ENCODE measurements at places on chromosomes 7 and 10.

DNA sequence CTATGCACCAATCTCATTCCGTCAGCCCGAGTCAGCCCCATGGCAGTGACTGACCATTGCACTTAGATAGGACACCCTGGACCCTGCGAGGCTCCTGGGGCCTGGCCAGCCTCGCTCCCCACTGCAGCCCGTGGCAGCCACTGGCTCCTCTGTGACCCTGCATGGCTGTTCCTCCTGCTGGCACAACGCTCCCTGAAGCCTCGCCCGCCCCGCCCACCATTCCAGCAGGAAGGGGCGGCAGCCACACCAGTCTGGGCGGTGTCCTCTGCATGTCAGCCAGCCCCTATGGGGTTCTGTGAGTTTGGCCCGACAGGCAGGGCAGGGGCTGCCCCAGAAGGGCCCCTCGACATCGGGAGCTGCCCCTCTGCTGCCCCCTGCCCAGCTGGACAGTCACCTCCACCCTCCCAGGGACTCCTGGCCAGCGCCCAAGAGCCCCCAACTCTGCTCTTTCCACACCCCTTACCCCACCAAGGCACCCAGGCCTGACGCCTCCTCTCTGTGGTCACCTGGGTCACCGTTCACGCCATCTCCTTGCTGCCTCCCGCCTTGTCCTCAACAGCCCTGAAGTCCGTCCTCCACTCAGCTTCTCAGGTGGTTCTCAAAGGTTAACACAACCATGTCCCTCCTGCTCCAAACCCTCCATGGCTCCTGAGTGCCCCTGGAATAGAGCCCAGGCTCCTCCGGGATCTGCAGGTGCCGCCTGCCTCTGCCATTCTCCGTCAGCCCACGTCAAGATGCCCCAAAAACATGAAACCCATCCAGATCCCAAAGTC is 103.5 kb downstream of the MICALL2 start:
- DNase-seq: no peak

- no peak for DNase-seq
Measured at GRCh38 chr7:157017603-157018327, 7.3 kb upstream of the MNX1 start.

DNA sequence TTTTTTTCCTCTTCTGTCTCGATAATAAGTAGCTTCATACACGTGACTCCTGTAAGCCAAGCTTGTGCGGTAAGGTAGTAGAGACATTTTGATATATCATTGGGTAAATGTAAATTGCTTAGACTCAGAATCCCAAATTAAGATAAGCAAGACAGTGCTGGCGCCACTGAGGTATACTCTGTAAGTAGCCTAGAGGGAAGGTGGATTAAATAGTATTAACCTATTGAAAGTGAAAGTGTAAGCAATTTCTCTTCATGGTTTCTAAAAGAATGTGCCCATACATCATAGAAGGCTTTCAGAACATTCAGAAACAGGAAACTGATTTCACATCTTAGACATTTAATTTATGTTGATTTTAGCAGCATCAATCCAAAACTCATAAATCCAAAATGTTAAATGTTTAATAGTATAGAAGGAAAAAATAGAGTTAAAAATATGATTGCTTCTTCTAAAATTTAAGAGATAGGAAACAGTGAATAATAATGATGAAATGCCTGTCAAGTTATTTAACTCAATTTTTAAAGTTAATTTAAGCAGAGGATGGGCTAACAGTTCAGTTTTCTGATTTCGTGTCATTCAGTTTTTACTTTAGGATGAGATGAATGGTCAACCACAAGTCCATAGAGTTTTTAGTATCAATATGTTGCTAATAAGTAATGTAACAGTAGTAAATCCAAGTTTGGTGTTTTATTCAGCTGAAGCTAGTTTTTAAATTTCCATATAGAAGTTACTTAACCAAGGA is 36.8 kb downstream of the LRRC72 start:
- no peak for DNase-seq

- DNase-seq: no peak
Measured at GRCh38 chr7:28161331-28161730, 19.3 kb downstream of the JAZF1 start.

DNA sequence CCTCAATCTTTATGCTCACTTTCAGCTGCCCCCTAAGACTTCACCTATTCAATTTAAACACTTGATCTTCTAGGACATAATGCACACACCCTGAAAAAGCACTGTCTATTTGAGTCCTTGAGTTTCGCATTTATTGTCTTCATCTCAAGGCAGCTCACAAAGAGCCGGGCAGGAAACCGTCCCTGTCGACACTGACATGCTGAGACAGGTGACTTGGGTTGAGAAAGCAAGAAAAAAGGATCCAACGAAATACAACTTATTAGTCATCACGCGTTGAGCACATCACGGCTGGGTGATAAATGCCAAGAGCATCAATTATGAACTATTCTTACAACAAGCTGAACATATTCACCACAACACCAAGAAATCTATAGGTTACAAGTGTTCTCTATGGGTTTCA is 91.1 kb downstream of the CALN1 start:
- no peak for DNase-seq

- no peak for DNase-seq
Measured at GRCh38 chr7:70589010-70589409, 542.9 kb upstream of the GALNT17 start.

DNA sequence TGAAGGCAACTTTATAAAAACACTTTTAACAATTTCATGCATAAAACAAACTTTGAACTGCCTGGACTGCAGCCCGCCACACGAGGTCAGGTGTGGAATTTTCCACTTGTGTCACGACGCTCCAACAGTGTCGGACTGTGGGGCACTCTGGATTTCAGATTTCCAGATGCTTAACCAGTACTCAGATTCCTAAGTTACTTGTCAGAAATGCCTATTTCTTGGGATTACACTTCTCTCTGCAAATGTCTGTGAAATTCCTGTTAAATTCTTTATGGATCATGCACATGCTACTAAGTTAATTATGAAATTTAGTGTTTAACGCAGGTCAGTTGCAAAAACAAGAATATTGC is 473 bp upstream of the GPER1 start:
- no peak for DNase-seq

GRCh38 chr7:30778255-30779025 is 7.2 kb downstream of the MINDY4 start:
- DNase-seq: no peak

- DNase-seq: no peak
Measured at GRCh38 chr7:8172372-8173354, 89.3 kb downstream of the ICA1 start.

- DNase-seq: no peak
Measured at GRCh38 chr7:116730097-116731022, 58.4 kb downstream of the MET start.

- no peak for DNase-seq
Measured at GRCh38 chr7:138645284-138645683, 55.9 kb downstream of the SVOPL start.

GRCh38 chr7:95608359-95609173 is 12.2 kb upstream of the PDK4 start:
- DNase-seq: no peak

GRCh38 chr7:140144821-140145220 is 32.0 kb downstream of the KDM7A start:
- DNase-seq: no peak

GRCh38 chr10:131860806-131861440 is 39.9 kb upstream of the PPP2R2D start:
- DNase-seq: no peak

DNA sequence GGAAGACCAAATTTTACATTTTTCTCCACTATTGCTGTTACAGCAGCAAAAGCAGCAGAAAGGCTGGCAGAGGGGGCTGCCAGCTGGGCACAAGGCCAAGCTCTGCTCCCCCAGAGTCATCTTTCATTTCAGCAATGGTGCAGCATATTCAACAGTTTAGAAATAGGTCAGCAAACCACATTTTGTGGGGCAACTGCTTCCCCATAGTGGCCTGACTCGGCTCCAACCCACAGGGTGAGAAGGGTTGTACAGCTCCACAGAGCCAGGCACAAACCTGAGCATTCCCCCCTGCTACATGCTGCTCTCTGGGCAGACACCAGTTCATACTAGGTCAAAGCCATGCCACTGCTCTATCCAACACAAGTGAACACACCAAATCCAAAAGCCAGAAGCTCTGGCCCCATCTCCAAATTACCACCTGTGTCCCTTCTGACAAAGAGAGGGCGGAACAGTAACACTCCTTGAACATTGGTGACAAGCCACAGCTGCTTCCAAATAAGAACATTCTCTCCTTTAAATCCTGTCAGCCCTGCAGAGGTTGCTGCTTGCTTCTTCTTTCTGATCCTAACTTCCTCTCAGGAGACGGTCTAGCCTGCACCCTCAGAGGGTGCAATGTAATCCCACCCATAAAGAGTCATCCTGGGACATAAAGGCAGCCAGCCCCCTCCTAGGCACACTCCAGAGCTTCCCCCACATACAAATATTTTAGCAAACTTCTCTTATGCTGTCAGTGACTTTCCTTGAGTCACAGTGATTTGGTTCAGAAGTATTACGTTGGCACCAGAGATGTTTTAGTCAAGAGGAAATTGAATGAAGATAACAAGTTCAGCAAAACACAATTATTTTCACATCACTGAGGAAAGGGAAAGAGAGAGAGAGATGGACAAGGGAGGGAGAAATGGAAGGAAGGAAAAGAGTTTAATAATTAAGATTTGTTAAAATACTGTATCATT is 39.0 kb upstream of the SLIT1 start:
- DNase-seq: no peak

- DNase-seq: no peak
Measured at GRCh38 chr7:75847707-75848106, 31.1 kb upstream of the RHBDD2 start.

DNA sequence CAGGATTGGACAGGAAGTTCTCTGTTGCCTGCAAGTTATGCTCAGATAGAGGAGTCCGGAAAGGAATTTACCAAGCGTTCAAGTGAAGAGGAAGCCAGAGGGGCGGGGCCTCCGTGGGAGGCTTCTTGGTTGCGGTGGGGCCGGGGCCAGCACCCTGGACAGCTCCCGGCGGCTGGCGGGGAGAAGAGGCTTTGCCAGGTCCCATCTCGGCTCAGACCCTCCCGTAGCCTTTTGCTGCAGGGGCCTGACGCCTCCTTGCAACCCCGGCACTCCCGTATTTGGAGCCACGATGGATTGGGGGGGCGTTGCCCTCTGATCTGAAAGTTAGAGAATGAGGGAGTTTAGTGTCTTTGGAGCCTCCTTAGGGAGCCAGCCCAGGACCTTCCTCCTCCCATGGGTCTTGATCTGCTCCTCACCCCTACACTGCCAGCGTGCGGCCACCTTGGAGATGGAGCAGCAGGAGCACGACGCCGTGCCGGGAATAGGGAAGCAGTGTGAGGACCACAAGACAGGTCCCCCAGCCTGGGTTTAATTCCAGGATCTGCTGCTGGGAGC is 3.1 kb upstream of the SLC18A3 start:
- peak; percentile 26 for DNase-seq

GRCh38 chr10:74930965-74931364 is 104.6 kb downstream of the KAT6B start:
- DNase-seq: no peak

DNA sequence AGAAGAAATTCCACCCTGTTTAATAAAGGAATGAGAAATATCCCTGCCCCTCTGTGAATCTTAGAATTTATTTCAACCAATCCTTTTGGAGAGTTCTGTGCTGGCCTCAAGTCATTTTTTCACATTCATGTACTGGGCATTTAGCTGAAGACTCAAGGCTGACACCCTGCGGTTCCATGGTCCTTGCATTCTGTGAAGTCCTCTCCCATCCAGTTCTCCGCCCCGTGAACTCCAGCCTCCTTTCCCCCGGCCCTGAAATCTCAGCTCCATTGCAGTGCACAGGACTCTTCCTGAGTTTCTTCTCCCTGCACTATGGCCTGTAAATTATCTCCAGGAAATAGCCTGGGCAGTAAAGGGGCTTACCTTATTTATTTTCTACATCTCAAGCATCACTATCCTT is 183.0 kb upstream of the KCND2 start:
- no peak for DNase-seq

DNA sequence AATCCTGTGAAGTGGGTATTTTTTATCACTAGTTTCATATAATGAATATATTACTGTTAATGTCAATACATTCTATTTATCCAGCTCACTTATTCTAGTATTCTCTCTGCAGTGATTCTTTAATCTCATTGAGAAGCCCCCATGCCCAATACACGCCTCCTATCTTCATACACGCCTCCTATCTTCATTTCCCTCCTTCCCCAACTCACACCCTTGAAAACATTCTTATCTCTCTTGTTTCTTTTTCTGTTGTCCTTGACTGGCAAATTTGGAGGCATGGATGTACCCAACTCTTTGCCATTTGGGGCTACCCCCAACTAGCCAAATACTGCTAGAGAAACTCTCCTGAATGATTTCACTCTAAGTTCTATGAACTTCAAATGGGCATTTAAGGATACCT is 40.5 kb downstream of the ST8SIA6 start:
- DNase-seq: no peak

- no peak for DNase-seq
Measured at GRCh38 chr7:149859876-149860275, 13.9 kb upstream of the ATP6V0E2 start.

GRCh38 chr10:11654659-11655058 is 43.2 kb upstream of the USP6NL start:
- no peak for DNase-seq

- DNase-seq: no peak
Measured at GRCh38 chr10:102146971-102147428, 5.2 kb upstream of the NOLC1 start.

DNA sequence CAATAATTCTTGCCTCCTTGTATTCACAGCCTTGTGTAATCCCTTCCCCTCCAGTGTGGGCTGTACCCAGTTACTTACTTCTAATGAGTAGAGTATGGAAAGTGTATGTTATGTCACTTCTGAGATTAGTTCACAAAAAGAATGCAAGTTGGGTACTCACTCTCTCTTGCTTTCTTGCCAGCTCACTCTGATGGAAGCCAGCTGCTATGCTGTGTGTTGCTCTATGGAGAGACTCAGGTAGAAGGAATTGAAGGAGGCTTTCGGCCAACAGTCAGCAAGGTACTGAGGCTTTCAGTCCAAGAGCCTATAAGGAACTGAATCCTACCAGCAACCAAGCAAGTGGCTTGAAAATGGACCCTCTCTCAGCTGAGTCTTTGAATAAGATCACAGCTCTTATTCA is 9.7 kb upstream of the BICC1 start:
- no peak for DNase-seq

DNA sequence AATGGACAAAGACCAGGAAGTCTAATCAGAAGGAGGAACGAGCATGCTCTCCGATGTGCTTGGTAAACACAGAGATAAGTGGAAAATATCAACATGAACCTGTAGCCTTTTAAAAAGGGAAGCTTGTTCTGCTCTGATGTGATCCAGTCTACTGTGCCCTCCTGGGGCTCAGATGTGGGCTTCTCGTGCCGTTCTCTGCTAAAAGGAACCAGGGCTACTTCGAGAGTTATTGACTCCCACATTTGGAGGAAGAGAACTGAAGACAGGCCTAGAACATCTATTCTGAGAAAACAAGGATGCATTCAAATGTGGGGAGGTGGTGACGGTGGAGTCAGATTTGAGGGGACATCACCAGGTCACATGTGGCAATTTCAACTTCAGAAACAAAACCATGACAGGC is 325.4 kb downstream of the GLRX3 start:
- no peak for DNase-seq

- DNase-seq: no peak
Measured at GRCh38 chr7:8094164-8095140, 125.9 kb downstream of the GLCCI1 start.

- DNase-seq: no peak
Measured at GRCh38 chr10:1035201-1035600, 9.5 kb upstream of the IDI2 start.

GRCh38 chr7:154857728-154858681 is 144.9 kb downstream of the PAXIP1 start:
- no peak for DNase-seq

All from stimulated activated CD8-positive, alpha-beta memory T cell treated with anti-CD3 and anti-CD28 coated beads, Interleukin-2, amount 100 ng/mL, for 1 hour (primary cell).